ENCODE measurements at places on chromosomes 3 and 15.

DNA sequence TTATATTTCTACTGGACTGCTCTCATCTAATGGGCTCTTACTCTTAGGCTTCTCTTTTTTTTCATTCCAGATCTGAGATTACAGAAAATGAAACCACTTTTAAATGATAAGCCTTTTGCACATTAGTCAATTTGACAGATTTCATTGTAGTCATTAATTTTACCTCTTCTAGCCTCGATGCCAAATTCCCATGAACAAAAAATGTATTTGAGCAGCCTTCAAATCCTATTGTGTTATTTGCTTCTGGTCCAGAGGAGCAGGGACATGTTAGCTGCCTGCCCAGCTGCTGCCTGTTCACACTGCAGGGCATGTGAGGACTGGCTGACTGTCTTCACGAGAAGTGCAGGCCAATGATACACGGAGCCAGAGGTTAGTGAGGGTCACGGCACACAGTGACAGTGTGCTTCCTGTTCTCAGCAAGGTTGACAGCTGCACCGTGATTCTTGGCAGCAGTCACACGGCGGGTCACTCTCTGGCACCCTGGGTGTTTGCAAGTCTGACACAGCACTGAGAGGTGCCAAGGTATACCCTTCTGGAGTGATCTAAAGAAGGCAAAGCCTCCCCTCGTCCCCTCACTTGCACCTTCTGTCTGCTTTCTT, 40.8 kb downstream of the KAT2B start:
- peak; percentile 22 for DNase-seq

DNA sequence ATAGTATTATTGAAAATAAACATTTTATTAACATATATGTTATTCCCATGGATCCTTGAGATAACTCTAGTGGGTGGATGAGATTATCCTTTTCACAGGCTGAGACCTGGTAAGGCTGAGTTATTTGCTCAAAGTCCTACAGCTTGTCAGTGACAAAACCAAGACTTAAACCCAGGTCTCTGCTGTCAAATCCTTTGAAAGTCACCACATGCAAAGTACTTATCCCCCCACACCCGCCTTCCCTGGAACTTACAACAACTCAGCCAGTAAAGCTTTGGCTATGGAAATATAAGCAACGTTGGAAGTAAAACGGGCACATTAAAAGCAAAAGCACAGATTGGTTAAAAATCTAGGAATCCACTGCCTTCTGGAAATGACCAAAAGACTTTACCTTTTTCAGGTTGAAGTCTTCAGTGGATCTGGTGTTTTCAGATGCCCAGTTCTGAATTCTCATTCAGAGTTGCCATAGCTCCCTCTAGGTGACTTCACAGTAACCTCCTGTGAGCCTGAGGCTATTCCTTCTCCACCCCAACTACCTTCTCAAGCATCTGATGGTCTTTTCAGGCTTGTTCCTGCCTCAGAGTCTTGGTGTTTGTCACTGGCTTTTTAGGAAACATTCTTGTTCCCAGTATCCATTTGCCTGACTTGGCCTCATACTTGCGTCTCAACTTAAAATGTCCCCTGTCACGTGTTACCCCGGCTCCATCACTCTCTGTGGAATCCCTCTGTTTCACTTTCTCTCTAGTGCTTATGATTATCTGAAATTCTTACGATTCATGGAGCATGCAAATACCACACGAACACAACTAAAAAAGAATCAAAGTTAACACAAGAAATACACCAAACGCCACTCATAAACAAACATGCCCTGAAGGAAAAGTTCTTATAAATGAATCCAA, 131.2 kb downstream of the MAGI1 start:
- DNase-seq = no peak

GRCh38 chr3:5022187-5022965, 43.1 kb downstream of the BHLHE40 start:
- DNase-seq = no peak

DNA sequence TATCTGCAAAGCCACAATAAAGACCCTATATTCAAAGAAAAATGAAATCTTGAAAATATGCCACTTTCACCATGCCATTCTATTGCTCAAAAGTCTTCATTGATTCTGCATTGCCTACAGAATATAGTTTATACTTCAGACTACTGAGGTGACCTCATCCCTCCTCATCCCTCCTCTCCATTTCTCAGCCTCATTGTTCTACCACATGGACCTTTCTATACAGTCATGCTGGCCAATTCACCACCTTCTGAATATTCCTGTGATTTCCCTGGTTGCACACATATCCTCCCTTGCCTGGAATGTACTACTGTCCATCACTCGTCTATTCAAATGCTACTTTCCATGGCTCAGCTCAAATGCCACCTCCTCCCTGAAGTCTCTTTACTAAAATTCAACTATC, 3.5 kb upstream of the COL8A1 start:
- no peak for DNase-seq

- no peak for DNase-seq
These were observed 17.6 kb upstream of the PLA2G4D start for GRCh38 chr15:42111924-42112323.

- DNase-seq = peak; percentile 29
These were observed at the start of gene C15orf61 for GRCh38 chr15:67521029-67521782. TSS of gene C15orf61 (plus strand) at chr15:67521131. CDS start at chr15:67521249, 118 bp downstream.

- no peak for DNase-seq
These were observed at the start of gene DLL4 for GRCh38 chr15:40928821-40929659. TSS of gene DLL4 (plus strand) at chr15:40929340. CDS start at chr15:40929669, 329 bp downstream.

GRCh38 chr3:61570813-61571212, 9.4 kb downstream of the PTPRG start:
- DNase-seq = no peak

All from NCI-H446 treated with DMSO at 0.1 percent for 48 hours (cell line).